ENCODE measurements at places on chromosomes 1 and 21.

- DNase-seq, result no peak
Observed at GRCh38 chr1:228478912-228479711, 8.1 kb upstream of the RNF187 start.

GRCh38 chr1:202193614-202194327 lies at the start of gene LGR6:
Gene LGR6, plus strand, starts transcription at chr1:202193799. Its CDS starts 191 bp downstream, at chr1:202193990.
- DNase-seq, result no peak

GRCh38 chr21:24223624-24224023 lies 1383.7 kb downstream of the MRPL39 start:
- no peak for DNase-seq

GRCh38 chr1:209983953-209984352 lies 45.9 kb downstream of the SYT14 start:
- no peak for DNase-seq

DNA sequence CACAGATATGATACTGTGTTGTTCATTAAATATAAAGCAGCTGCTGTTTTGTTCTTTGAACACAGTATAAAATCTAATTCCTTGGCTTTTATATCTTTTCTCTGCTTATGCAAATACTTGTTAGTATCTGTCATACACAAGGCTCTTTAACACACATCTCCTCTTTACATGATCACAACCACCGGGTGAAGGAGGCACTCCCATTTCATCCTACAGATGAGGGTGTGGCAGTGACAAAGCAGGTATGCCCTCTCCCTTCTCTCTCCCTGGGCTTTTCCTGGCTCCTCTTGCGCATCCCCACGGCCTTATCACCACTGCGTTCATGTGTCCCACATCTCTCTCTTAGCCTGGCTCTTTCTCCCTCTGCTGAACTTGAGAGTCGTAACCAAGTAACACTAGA lies 38.2 kb downstream of the JUN start:
- DNase-seq, result no peak

GRCh38 chr1:40120128-40120527 lies 23.1 kb upstream of the PPT1 start:
- no peak for DNase-seq

Data from T-cell (primary cell).